CMK (cell line): ENCODE measurements at places on chromosomes 5 and 9.

DNA sequence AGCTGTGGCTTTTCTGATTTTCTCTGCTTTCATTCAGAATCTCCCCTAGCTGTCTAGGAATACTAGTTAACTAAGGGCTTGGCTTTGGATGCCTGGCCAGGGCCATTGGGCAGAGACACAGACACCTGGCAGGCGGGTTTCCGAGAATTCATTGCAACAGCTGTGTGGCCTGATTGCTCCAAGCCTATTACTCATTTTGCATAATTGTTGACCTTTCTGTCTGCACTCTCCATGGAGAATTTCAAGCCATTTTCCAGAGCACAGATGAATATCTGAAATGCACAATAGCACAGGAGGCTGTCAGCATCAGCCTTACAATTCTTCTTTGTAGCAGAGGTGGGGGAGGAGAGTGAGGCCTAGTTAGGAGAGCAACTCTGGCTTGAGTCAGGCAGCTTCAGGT lies 310.5 kb downstream of the DMAC1 start:
- DNase-seq, result no peak

GRCh38 chr5:90446961-90447360 lies 27.6 kb downstream of the MBLAC2 start:
- DNase-seq, result no peak

DNA sequence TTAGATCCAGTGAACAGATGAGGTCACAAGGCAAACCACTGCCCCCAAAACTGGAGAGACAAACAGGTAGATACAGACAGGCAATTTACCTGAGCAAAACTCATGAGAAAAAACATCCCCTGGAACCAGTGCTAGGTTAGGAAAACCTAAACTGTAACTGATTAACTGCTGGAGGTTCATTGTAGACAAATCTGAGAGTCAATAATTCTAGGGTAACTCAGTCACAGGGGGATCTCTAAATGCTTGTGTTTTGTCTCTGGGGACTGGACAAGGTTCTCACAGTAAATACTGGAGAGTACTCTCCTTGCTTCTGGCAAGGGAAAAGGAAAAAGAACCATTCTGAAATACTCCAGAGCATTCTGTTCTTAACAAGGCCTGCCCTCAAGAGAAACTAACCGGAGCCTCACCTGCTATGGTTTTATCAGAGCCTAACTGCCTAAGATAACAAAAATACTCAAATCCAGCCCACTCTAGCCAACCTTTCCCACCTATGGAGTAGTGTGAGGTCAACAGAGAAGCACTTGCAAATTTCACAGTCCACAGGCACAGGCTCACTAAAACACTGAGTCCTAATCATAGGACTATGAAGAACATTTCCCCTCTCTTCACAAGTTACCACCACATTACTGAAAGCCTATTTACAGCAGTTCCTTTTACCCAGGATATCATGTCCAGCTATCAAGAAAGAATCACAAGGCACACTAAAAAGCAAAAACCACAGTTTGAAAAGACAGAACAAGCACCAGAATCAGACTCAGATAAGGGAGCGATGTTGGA lies 139.9 kb upstream of the ACOT12 start:
- no peak for DNase-seq

- DNase-seq, result no peak
These were observed 419.4 kb upstream of the CLINT1 start for GRCh38 chr5:158278216-158278925.

DNA sequence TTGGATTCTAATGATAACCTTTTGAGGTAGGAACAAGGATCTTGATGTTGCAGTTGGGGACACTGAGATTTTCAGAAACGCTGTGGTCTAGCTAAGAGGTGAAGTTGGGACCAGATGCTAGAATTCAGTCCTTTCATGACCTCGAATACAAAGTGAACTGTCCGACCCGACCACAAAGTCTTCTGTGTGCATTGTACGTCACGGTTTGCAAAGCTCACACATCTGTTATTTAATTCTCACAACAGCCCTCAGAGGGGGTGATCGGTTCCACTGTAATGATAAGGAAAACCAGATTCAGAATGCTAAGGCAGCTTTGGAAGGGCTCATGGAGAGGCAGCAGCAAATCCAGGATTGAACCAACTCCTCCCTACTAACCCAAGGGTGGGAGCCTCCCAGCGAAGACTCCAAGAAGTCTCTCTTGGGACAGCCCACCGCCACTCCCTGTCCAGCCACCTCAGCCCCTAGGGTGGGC lies 16.6 kb upstream of the KIF12 start:
- DNase-seq, result no peak

GRCh38 chr5:24272741-24273140 lies 372.0 kb downstream of the CDH10 start:
- no peak for DNase-seq

DNA sequence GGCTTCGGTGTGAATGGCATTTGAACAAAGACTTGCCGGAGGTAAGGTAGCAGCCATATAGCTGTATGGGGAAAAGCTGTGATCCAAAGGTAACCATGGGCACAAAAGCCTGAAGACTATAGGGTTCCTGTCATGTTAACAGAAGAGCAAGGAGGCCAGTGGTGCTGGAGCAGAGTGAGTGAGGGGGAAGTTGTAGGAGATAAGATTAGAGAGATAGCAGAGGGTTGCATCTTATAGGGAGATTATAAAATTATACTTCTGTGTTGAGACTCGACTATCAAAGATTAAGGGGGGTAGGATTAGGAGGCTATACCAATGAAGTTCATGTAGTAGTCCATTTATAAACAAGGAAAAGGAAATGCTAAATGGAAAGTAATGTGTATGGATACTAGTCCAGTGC lies 3.3 kb downstream of the NCBP1 start:
- DNase-seq, result no peak

DNA sequence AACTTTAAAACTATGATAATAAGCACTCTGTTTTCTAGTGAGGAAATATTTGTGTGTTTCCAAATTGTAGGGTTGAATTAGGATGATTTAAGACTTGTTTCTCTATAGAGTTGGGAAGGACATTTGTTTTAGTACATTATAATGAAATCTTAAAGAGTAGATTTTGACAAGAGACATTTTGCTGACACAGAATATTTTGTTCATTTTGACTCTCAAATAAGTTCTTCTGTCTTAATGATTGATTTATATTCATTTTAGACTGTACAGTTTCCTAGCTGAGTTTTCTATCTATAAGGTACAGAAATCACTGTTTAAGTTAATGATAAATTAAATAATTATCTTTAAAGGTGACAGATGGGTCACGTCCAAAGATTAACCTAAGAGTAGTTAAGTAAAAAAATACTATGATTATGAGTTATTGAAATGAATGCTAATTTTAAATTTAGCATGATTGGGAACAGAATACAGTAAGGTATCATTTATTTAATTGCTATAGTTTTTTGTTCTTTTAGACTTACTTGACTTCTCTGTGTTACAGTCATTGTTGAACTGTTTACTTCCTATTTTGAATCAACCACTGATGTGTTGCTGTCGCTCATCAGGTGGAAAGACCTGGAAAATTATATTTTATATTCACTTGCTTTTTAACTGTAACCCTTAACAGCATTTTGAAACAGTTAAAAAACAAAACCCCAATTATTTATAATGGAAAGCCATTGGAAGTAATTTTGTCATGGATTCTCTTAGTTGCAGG lies 19.5 kb downstream of the PBX3 start:
- DNase-seq, result no peak

- DNase-seq, result no peak
These were observed 1.1 kb upstream of the GAPVD1 start for GRCh38 chr9:125260561-125260960.

GRCh38 chr9:120464176-120464886 lies 115.6 kb downstream of the CDK5RAP2 start:
- DNase-seq, result no peak

DNA sequence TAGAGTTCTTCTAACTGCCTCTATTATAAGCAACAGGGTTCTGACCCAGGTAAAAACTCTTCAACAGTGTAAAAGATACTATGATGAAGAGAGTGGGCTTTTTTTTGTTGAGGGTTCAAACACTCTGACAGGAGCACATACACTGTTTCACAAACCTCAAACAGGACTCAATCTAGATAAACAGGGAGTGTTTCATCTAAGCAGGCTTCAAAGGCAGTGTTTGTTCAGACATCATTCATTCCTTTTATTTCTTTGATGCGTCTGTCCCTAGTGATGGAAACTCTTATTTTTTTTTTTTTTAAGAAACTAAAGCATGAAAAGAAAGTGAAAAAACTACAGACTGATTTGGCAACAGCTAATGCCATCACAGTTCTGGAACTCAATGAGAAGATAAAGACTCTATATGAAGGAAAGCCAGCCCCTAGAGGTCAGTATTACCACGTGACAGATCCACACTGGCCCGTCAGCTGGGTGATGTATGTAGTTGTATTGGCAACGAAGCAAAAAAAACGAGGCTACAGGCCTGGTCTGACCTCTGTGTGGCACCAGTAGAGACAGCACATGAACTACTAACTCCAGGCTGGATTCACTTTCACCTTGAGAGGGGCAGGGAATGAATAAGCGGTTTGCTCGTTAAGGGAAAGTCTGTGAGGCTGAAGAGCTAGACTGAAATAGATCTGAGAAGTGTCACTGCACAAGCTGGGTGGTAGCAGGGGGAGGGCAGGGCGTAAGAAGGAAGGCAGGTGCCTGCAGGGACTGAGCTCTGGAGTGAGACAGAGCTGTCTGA lies 172.2 kb downstream of the CCDC192 start:
- peak; percentile 9 for DNase-seq

- no peak for DNase-seq
These were observed 302.0 kb upstream of the RGMB start for GRCh38 chr5:98471458-98471857.

DNA sequence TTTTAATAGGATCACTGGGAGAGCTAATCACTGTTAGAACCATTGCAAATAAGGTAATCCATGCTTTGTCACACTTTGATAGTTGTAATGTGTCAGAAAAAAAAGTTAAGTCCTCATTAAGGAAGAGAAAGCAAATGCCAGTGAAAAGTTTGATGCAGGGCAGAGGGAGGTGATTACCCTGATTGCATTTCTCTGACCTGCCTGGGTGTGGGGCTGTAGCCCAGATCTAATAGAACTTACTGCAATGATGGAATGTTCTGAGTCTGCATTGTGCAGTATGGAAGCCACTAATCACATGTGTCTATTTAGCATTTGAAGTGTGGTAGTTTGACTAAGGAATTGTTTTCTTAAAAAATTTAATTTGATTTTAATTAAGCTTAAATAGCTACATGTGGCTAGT lies 202.7 kb downstream of the ATP10B start:
- DNase-seq, result no peak

GRCh38 chr9:90637626-90638025 lies 5.0 kb downstream of the DIRAS2 start:
- no peak for DNase-seq

DNA sequence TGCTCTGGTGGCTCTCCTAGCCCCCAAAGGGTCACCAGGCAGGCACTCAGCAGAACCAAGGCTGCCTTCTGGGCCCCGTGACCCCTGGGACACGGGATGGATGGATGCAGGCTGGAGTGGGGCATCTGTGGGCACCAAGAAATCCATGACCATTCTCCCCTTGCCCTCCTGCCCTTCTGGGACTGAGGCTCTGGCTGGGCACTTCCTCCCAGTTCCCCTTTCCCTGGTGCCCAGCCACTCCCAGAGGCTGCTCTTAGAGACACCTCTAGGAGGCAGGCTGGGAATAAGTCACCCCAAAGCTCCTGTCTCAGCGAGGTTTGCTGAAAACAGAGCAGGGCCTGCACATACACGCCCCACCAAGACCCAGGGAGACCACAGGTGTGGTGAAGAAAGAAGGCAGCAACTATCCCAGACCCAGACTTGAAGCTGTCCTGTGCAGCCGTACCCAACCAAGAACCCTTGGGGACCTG lies 943 bp downstream of the STING1 start:
- no peak for DNase-seq

- no peak for DNase-seq
These were observed 1.3 kb downstream of the GNG10 start for GRCh38 chr9:111662576-111663300.

DNA sequence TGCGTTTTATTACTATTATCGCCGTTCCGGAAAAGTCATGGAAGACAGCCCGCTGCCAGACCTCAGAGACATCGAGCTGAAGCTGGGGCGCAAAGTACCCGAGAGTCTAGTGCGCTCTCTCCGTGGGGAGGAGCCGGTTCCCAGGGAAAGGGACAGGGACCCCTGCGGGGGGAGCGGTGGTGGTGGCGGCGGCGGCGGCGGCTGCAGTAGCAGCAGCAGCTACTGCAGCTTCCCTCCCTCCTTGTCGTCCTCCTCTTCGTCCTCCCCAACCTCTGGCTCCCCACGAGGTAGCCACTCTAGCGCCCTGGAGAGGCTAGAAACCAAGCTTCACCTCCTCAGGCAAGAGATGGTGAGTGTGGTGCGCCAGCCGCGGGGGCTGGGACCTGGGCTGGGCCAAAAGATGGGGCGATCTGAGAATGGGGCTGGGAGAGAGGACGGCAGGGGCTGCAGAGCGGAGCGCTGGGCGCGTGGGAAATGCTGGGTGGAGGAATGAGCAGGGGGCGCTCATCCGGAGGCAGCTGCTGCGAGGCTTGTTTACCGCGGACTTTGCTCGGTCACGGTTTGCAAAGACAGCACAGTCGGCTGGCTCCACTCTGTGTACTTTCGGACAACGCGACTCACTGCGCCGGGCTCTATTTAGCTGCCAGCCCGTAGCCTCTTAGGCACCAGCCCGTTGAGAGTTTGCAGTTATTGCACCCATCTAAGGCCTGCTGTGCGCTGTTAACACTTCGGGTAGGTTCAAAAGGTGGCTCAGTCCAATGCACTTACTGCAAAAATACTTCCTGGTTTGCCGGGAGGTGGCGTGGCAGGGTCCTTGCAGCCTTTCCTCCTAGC lies 1.1 kb downstream of the LURAP1L start:
- DNase-seq, result no peak

- no peak for DNase-seq
These were observed 49.2 kb downstream of the ANXA1 start for GRCh38 chr9:73200694-73201452.

- no peak for DNase-seq
These were observed 93.4 kb upstream of the COL5A1 start for GRCh38 chr9:134548185-134548584.
